T-helper 2 cell treated with Interferon-gamma antibody and Interleukin-4, amounts not matched to agents 5 μg/mL and 100 μg/mL, for 36 hours (primary cell): ENCODE measurements at places on chromosomes 6 and 20.

- DNase-seq = no peak
These were observed 15.9 kb downstream of the CPNE1 start for GRCh38 chr20:35648836-35649235.

DNA sequence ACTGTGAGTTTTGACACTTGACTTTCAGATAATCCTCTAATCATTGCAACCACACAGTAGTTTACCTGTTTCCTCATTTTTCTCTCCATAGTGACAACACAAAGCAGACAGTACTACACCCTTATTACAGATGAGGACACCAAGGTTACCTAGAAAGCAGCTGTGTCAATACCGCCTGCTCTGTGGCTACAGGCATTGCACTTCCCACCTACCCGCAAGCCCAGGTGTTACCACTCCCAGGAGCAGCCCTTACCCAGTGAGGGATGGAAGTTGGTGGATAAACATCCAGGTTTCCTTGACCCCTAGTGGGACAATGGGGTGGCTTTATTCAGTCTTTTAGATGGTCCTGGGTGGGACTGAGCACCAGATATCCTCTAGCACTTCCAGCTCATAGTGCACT lies 503.6 kb downstream of the PTPRT start:
- no peak for DNase-seq

DNA sequence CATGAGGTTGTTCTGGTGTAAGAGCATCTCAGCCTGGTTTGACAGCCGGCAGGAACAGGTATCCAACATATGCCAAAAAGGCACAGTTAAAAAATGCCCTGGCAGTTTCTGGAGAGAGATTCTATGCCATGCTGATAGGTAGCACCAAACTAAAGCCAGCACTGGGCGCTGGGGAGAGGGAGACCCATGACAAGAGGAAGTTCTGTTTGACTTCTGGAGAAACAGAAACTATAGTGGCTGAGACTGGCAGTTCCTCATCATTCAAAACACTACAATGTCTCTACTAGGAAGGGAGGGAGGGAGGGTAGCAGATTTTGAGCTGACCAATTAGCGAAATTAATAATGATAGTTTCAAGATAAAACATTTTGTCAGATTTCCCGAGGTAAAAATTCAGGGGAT lies 174.1 kb downstream of the ADAT2 start:
- DNase-seq = no peak

DNA sequence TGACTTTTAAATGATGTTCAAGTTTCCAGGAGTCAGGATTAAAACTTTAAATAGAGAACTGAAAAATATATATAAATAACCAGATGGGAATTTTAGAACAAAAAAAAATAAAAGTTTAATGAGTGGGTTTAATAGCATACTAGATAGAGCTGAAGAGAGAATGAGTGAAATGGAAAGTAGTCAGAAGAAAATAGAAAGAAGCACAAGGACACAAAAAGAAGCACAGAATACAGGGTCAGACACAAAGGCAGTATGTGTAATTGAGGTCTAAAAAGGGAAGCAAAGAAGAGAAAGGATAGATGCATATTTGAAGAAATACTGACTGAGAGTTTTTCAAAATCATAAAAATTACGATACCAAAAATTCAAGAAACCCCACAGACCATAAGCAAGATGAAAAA lies 159.8 kb upstream of the FERMT1 start:
- DNase-seq = no peak

DNA sequence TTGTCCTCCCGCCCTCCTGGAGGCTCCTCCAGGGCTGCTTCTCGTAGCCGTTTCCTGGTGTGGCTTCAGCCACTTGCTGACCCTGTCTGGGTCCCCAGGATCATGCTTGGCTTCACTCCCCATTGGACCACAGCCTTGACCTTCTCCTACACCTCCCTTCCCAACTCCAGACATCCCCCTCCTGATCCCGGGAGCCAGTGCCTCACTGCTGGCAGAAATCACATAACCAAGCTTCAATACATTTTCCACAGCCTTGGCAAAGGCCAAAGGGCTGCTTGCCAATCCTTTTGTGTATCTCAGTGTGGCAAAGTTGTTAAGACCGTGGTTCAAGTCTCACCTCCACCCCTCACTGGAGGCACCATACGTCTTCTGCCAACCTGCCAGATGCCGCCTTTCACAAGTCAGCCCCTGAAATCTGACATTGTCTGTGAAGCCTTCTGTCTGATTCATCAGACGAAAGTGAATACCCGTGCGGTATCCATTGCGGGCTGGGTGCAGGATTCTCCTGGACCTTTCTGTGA lies 60.1 kb downstream of the PHACTR3 start:
- DNase-seq = no peak

GRCh38 chr20:35992713-35993335 lies 24.4 kb downstream of the CNBD2 start:
- DNase-seq = peak; percentile 28

GRCh38 chr6:13139119-13139518 lies 189.2 kb downstream of the TBC1D7 start:
- no peak for DNase-seq

- peak; percentile 5 for DNase-seq
These were observed 723 bp upstream of the IFT52 start for GRCh38 chr20:43590036-43590391.

DNA sequence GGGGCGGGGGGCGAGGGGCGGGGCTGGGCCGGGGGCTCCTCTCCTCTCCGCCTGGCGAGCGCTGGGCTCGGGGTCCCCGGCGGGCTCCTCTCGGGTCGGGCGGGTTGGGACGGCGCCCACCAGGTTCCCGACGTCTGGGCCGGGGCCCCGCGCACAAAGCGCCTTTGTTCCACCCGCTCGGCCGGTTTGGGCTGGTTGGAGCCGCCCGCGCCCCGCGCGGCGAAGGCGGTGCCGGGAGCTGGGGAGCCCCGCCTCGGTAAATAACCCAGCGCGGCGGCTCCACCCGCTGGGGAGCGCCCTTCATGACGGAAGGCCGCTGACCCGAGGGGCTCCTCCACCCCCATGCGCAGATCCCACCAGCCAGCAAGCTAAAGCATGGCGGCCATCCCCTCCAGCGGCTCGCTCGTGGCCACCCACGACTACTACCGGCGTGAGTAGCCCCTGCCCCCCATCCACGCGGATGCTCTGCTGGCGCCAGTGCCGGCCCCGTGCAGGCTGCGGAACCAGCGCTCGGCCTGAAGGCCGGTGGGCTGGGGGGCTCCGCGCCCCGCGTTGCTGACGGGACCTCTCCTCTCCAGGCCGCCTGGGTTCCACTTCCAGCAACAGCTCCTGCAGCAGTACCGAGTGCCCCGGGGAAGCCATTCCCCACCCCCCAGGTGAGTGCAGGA lies 503 bp downstream of the PPDPF start:
- DNase-seq = peak; percentile 68

- no peak for DNase-seq
These were observed 5.4 kb downstream of the ACSS1 start for GRCh38 chr20:25052255-25053194.

GRCh38 chr6:166194914-166195859 lies 27.5 kb upstream of the TBXT start:
- DNase-seq = no peak

DNA sequence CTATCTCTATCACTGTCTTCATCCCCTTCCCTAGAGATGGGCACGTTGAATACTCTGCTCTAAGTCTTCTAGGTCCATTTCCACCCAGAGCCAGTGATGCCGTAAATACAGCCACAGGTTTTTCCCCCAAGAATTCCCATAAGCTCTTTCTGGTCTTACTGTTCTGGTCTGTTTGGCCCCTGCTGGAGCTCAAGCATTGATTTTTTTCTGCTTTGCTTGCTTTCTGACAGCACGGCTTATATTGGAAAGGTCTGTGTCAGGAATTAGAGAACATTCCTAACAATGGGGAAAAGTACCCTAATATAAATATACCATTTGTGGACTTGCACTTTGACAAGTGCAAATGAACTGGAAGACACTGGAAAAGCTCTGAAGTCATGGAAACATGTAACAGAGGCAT lies 302.6 kb downstream of the TSHZ2 start:
- no peak for DNase-seq

DNA sequence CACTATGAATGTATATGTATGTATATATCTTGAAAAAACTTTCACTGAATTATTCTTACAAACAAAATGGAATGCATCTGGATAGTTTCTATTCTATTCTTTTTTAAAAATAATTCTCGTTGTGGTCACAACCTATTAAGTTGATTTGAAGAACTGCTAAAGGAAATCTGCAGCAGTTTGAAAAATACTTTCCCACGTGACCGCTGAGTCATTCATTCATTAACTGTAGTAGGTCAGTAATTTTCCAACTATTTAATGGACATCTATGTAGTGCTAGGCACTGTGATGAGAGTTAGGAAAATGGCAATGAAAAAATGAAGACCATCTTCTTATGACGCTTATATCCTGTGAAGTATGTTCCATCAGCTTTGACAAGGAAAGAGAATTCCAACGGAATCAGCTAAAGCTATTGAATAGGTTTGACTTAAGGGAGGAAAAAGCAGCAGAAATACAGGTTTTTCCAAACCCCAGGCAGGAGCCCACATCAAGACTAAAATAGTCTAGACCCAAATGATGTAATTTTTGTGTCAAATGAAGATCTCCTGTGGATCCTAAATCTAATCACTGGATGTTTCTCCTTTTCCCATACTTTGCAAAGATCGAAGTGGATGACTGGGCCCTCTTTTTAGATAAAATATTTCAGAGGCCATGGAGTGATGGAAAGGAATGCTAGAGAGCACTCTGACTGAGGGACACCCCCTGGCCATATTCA lies 4.1 kb upstream of the EFHC1 start:
- DNase-seq = no peak

- no peak for DNase-seq
These were observed 127.0 kb downstream of the PXDC1 start for GRCh38 chr6:3624250-3625136.
